IMR-90 (cell line): ENCODE measurements at places on chromosomes 2 and 18. TPM values are rescaled to one million over a fixed set of nuclear protein-coding genes. Genes with fewer than 3 reads are reported as not detected.

- DNase-seq: no peak
These were observed 499.7 kb upstream of the KLHL29 start for GRCh38 chr2:22885245-22885644.

- peak; percentile 10 for DNase-seq
These were observed 68.2 kb upstream of the SLC35G4 start for GRCh38 chr18:11541179-11541578.

- no peak for DNase-seq
These were observed 170.3 kb upstream of the CXCR4 start for GRCh38 chr2:136288249-136288648.

DNA sequence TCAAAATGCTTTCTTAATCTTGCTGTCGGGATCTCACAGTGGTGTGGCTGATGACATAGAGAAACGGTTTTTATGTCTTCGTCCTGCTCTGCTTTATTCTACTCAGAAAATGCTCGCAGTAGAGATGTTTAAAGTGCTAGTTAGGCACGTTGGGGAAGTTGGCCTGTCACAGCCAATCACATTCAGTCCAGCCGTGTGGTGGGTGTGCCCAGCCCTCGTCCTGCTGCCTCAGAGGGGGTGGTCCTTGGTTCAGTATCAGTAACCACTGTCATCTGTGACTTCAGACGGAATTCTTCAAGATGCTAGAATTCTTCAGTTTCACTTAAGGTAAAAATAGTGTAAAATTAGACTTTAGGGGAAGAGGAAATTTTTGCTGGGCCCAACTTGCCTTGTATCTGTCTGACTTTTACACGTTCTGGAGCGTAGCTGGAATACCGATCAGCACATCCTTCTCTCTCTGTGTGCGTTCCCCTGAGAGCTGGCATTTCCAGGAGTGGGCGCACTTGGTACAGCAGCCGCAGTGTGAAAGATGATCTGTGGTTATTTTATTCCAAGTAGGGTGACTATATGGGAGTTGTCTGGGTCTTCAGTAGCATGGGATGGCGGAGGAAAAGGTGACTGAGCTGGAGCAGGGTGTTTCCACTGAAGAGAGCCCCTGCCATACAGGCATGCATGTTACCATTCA, 18.5 kb downstream of the TRAF3IP1 start:
- no peak for DNase-seq

SERPINB7 gene
- total RNA-seq: 100 and 120 TPM in 2 replicates

DNA sequence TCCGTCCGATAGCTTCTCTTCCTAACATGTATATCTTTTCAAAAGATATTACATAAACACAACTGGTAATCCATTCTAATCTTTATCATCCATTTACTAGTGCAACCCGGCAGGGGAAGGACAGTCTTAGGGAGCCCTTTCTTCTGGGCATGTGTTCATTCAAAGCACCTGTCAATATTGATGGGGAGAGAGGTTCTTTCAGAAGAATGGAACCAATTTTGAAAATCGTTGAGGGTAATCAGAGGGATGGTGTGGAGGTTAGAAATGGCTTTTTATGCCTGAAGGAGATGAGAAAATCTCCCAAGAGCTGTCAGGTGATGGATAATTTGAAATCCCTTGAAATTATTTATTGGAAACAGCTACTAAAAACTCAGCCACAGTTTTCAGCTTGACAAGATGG, 561.9 kb upstream of the DCC start:
- no peak for DNase-seq

DNA sequence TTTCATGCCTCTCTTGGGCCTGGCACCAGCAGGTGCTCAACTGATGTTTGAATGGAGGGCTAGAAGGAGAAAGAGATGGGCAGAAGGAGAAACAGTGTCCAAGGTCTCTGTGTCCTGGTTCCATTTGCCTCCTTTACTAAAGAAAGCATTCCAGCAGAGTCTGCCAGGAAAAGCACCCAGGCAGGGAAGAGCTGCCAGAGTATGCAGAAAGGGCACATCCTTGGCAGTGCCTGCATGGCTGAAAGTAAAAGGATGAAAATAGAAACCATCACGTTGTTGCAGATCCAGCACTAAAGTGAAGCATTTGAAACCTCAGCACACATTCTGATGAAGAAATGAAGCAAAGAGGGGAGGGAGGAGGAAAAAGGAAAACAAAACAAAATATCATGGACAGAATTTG, 142.2 kb downstream of the ESCO1 start:
- no peak for DNase-seq

SLC11A1 gene
- total RNA-seq: under 0.01 TPM in 2 replicates

EPC2 gene
- 22.6 and 26.1 TPM in 2 replicates for total RNA-seq

CHMP3 gene
- 38.4 and 81.4 TPM in 2 replicates for total RNA-seq

DNA sequence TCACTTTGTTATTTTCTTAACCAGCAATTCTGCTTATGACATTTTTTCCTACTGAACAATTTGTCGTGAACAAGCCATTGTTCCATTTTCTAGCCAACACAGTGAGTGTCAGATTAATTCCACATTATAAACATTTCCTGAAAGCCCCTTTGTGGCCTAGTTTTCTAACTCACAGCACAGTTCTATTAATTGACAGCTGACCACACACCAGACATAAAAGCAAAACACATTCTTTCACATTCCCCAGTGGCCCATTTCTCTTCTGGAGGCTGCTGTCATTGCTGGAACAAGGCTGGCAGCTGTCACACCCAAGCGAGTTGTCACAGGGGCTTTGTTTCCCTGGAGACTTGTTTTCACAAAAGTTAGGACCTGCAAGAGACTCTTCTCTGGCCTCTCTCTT, 50.7 kb downstream of the RNF152 start:
- no peak for DNase-seq

DNA sequence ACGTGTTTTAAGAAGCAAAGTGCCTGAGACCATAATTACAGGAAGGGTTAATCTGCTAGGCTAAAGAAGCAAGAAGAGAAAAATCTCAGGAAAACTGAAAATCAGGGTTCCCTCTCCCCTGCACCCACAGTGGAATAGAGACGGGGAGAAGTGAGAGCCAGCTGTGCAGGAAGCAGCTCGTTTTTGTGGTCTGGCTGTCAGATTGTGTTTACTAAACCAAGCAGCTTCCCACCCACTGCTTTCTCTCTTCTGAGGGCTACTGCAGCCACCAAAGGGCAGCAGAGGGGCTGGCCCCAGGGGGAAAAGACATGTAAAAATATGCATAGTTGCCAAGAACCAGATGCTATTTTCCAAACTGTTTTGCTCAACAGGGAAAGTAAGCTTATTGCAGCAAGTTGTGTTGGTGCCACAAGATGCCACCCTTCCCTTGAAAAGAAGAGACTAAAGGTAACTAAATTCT, 72.6 kb upstream of the THUMPD2 start:
- peak; percentile 63 for DNase-seq

SIX3 gene
- not detected in 2 replicates for total RNA-seq

GRCh38 chr2:30421604-30422443, 25.2 kb upstream of the LCLAT1 start:
- DNase-seq: peak; percentile 84

DNA sequence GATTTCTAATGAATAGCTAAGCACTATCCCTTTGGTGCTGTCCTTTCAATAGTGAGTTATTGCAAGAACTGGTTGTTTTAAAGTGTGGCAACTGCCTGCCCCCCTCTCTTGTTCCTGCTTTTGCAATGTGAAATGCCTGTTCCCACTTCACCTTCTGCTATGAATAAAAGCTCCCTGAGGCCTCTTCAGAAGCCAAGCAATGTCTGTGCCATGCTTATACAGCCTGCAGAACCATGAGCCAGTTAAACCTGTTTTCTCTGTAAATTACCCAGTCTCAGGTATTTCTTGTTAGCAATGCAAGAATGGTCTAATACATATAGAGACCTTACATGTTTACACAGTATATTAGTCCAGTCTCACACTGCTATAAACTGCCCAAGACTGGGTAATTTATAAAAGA, 15.0 kb upstream of the METTL21A start:
- no peak for DNase-seq

CD28 gene
- not detected in 2 replicates for total RNA-seq
